ENCODE measurements at places on chromosomes 2 and 18.

GRCh38 chr2:126300348-126300747, 355.6 kb upstream of the GYPC start:
- DNase-seq: no peak

GRCh38 chr2:237134321-237135230, 48.9 kb downstream of the COPS8 start:
- DNase-seq: no peak

DNA sequence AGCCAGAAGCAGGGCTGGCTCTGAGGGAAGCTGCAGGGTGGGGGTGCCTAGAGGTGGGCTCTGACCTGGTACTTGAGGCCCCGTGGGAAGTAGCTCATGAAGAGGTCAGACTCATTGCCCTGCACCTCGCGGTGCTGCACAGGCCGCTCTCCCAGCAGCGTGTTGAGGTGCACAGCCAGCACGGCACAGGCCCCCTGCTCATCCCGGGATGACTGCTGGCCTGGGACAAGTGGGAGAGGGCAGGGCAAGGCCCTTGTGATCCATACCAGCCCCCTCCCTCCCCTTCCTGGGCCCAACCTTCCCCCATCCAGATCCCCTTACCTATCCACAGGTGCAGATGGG, 8.7 kb downstream of the CAPG start:
- DNase-seq: no peak

DNA sequence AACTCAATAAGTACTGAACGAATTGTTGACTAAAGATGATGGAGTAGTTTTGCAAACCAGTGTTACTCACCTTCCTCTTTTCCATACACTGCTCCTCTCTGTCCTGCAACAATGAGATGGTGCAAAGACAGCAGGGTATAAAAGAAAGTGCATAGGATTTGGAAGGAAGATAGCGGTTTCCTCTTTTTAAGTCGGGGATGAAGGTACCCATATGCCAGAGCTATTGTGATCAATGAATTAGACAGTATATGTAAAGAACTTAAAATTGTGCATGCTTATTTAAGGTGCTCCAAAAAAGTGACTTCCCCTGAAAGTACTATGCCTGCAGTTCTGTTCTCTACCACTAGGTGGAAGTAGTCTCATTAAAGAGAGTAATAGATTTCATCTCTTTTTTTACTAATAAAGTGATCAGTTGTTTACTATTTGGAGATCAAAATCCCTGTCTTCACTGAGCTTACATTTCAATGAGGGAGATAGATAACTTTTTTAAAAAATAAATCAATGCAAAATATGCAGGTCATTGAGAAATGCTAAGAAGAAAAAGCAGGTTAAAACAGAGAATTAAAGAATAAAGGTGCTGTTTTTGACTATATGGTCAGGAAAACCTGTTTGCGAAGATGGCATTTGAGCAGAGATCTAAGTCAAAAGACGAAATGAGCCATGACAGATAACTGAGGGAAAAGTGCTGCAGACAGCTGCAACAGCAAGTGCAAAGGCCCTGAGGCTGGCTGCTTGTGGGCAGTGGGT, 339.7 kb upstream of the SLC14A2 start:
- DNase-seq: no peak

GRCh38 chr18:44682871-44683221, 2.2 kb downstream of the SETBP1 start:
- DNase-seq: no peak

DNA sequence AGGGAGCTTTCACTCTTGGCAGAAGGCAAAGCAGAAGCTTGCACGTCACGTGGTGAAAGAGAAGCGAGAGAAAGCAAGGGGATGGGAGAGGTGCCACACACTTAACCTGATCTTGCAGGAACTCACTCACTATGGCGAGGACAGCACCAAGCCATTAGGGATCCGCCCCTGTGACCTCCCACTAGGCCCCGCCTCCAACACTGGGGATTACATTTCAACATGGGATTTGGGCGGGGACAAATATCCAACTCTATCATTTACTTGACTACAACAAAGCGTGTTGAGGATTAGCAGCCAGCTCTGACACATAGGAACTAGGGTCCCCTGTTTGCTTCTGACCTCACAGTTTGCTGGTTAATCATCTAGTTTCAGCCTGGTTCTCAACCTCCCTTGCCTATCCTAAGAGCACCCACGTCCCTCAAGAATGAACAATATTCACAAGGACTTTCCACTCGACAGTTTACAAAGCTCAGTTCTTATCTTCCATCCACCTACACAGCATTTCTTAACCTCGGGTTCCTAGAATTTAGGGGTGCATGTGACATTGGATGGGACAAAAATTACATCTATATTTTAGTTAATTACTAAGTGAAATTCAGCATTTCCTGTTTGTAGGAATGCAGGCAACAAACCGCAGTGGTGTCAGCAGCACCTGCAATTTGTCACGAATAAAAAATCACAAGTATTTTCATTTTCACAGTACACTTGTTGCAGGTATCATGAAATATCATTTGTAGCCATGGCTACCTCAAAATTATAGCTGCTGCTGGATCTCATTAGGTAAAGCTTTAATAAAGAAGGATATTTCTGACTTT, 36.0 kb downstream of the LBH start:
- peak; percentile 73 for DNase-seq

DNA sequence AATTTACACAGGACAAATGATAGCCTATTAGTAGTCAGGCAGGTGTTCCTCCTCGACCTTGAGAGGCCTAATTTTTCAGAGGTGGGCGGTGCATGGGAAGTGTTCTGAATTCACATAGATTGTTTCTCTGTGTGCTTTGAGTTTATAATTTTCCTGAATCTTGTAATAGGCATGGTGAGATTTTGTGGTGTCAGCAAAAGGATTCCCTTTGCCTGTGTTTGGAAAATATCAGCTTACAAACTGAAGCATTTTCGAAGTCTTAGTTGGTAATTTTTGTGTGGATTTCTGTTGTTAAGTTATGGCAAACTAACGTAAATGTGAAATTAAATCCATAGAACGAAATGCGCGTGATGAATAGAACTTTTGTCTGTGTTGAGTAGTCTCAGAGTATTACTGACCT, 194.0 kb upstream of the RBMS1 start:
- no peak for DNase-seq

DNA sequence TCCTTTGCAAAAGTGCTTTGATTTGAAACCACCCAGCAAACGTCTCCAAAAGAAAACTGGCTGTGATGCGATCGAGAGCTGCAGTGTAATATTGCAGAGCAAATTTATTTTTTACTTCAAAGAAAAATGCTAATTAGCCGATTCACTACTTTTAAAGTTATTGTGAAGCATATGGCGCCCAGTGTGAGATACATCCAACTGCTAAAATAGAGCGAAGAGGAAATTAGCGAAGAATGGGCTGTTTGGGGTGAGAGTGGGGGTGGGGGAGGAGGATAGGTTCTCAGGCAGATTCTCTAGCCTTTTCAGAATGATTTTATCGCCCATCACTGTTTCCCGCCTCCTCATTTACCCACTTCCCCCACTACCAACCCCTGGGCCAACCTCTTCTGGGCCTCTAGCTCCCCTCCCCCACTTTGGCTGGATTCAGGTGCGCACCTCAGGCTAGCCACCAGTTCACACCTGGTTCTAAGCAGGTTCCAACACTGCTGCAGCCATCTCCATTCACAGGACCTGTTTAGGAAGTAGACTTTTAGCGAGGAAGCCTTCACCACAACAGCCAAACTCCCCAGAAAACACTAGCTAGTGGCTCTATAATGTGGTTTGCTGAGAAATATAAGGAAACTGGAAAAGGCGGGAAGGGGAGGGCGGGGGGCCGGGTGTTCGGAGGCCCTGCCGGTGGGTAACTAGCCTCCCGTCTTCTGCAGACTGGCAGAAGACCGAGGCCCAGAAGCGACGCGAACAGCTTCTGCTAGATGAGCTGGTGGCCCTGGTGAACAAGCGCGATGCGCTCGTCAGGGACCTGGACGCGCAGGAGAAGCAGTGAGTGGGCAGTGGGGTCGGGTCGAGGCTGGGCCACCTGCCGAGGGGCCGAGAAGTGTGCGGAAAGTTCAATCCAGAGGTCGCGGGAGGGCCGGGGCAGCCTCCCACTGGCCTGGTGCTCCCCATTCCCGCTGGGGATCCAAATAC, 6.0 kb upstream of the OTX1 start:
- no peak for DNase-seq

DNA sequence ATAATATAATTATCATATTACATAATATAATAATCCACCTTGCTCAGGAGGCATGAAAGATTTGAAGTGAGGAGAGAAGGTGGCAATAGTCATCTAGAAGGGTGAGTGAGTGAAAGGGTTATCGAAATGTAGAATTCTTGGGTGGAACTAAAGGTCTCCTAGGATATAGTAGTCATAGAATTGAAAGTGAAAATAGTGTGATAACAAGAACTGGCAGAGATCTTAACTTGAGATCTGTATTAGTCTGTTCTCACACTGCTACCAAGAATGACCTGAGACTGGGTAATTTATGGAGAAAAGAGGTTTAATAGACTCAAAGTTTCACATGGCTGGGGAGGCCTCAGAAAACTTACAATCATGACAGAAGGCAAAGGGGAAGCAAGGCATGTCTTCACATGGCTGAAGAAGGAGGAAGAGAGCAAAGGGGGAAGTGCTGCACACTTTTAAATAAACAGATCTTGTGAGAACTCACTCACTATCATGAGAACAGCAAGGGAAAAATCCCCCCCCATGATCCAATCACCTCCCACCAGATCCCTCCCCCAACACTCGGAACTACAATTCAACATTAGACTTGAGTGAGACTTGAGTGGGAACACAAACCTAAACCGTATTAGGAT, 351.5 kb downstream of the NR4A2 start:
- DNase-seq: no peak

GRCh38 chr2:239295377-239296019, 105.3 kb downstream of the HDAC4 start:
- DNase-seq: no peak

DNA sequence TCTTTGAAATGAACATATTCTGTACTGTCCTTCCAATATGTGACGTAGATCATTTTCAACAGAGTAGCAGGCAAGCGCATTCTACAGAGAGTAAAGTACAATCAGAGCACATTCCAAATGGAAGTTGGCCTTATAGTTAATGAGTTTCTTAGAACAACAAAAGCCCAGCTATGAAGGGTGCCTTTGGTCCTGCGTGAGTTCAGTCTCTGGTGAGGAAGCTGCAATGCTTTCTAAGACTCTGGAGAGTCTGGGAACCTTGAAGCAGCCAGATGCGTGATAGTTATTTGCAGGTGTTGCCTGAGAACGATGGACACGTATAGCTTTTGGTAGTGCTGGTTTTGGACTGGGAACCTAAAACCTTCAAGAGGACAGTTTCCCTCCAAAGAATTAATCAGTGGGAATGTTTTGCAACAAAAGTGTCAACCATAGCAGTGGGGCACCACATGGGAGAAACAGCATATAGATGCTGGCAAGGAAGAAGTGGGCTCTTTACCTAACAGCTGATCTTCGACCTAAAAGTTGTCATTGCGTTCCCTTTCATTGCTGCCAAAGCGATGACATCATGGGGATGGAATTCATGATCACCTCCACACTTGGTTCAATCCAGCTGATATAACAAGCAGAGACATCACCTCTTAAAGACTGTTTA, 9.3 kb upstream of the SNORC start:
- no peak for DNase-seq

GRCh38 chr2:239226677-239227581, 173.9 kb downstream of the HDAC4 start:
- DNase-seq: no peak

GRCh38 chr18:23207191-23207955, 72.1 kb downstream of the CABLES1 start:
- DNase-seq: no peak

All from activated naive CD4-positive, alpha-beta T cell treated with Interleukin-2 at 50 U/mL for 16 hours (primary cell).